ENCODE measurements at places on chromosomes 13 and 19.

- DNase-seq, result no peak
These were observed 7.9 kb downstream of the PIN1 start for GRCh38 chr19:9842834-9843625.

DNA sequence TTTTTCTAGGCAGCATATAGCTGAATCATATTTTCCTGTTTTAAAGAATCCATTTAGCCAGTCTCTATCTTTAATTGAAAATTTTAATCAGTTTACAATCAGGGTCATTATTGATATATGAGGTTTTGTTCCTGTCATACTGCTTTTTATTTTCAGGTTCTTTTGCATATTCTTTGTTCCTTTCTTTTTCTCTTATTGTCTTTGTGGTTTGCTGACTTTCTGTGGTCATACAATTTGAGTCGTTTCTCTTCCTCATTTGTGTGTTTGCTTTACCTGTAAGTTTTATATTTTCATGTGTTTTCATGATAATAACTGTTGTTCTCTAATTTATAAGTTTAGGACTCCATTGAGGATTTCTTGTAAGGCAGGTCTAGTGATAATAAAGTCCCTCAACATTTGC is 812.6 kb downstream of the DACH1 start:
- no peak for DNase-seq

GRCh38 chr19:19134687-19135158 is 3.6 kb downstream of the TMEM161A start:
- peak; percentile 34 for DNase-seq

- no peak for DNase-seq
These were observed 64.1 kb upstream of the OXGR1 start for GRCh38 chr13:97058391-97058790.

DNA sequence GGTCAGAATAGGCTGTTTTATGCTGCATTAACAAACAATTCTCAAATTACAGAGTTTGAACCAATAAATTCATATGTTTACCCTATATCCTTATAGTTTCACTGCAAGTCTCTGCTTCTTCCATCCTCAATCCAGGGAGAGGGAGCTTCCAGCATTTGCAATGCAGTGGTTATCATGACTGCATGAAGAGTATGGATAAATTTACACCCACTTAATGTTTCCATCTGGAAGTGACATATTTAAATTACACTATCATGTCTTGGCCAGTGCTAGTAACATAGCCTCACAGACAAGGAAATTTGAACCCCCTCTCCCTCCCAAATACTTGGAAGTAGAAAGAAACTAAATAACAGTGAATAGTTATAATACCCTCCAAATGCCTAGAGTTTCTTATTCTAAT is 33.5 kb upstream of the UFM1 start:
- no peak for DNase-seq

All from stimulated activated CD4-positive, alpha-beta T cell treated with anti-CD3 and anti-CD28 coated beads, Interleukin-1b, Interleukin-23, amount 100 ng/mL, for 1 hour (primary cell).